Stimulated activated CD4-positive, alpha-beta T cell treated with anti-CD3 and anti-CD28 coated beads, TNF-alpha, amount 100 ng/mL, for 24 hours (primary cell): ENCODE measurements at places on chromosomes 2 and 18.

DNA sequence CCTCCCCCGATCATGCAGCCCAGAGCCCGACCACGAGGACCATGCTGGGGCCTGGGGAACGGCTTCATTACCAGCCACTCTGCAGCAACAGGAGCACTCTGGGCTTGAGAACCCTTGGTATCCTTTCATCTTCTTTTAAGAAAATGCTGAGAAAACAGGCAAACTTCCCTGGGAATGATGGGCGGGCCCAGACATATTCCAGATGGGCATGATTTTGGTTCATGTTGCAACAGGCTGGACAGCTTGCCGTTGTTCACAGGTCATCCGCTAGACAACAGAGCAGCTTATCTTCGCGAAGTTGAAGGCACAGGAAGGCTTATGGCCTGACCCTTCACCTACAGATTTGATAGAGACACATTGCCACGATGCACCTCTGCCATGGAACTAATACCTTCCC lies 121.0 kb downstream of the KLHL29 start:
- no peak for DNase-seq

DNA sequence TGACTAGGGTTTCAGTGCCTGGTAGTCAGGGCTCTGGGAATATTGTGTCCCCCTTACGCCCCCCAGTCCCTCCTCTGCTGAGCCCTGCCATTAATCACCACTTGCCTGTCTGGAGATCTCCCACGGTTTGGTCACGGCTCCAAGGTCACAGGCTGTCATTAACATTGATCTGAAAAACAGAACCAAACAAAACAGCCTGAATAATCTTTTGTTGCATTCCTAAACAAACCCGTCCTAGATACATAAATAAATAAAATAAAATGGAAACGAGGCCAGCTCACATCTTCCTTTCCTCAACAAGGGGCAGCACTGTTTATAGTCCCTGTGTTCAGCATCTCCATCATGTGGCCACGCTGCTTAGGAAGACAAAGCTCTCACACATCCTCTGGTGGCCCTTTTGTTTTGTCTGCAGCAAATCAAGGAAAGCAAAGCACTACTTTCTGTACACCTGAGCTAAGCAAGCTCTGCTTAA lies 282.8 kb downstream of the AGPS start:
- no peak for DNase-seq

DNA sequence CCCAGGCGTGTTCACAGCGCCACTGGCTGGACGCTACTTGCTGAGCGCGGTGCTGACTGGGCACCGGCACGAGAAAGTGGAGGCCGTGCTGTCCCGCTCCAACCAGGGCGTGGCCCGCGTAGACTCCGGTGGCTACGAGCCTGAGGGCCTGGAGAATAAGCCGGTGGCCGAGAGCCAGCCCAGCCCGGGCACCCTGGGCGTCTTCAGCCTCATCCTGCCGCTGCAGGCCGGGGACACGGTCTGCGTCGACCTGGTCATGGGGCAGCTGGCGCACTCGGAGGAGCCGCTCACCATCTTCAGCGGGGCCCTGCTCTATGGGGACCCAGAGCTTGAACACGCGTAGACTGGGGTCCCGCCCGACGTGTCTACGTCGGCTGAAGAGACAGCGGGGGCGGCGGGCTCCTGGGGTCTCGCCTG lies 891 bp upstream of the KHK start:
- no peak for DNase-seq

DNA sequence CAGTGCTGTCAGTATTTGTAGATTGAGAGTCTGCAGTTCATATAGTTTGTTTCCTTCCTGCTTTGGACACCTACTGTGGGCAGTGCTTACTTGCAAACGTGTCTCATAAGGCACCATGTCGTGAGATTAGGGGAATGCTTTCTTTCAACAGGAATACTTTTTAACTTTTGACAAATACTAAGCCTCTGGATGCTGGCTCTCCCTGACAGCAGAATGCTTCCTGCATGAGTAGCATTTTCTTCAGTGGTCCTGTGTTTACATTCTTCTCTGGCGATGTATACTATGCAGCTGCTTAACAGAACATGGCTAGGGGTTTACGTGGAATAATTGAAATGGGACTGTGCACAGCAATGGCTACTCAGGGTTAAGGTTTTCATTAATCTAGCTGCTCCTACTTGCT lies 807.5 kb downstream of the MBD2 start:
- DNase-seq = no peak

DNA sequence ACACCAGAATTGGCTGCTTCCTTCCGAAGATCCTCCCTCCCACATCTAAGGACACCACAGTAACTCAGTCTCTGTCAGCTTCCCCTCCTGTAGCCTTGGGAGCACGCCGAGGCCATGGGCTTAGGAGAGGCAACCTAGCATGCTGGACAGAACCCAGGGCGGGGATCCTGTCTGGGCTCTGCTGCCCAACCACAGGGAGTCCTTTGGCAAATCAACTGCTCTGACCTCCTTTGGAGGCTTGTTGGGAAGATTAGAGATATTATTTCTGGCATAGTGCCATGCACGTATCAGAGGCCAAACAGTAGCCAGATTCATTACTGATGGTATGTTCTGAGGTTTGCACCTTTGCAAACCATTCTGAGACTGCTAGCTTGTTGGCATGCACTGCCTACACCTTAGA lies 262.7 kb upstream of the EPAS1 start:
- no peak for DNase-seq

DNA sequence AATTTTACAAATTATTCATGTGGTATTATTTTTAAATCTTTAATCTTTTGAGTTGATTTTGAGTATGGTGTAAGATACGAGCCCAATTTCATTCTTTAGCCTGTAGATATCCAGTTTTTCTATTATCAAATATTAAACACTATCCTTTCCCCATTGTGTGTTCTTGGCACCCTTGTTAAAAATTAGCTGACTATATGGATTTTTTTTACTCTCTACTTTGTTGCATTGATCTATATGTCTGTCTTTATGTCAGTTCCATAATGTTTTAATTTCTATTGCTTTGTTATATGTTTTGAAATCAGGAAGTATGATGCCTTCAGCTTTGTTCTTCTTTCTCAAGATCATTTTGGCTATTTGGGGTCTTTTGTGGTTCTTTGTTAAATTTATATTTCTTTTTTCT lies 80.9 kb upstream of the ZNF804A start:
- DNase-seq = no peak

DNA sequence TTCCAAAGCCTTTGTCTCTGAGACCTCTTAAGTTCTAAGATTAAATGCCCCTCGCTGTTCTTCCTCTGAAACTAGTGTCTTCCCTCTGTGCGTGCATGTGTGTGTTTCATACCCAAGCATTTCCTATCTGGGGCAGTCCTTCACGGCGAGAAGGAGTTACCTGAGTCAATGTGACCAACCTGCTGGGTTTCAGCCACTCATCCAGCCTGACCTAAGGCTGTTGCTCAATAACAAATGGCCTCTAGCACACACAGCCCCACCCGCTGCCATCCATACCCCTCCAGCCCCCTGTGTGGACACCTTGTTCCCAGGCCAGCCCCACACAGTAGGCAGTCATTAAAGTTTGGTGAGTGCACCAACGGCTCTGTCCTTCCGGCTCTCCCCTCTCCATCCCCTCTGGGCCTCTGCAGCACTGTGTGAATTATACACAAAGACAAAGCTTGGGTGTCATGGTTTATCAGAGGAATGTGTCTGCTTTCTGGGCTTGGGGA lies 53.8 kb upstream of the FOSL2 start:
- no peak for DNase-seq

DNA sequence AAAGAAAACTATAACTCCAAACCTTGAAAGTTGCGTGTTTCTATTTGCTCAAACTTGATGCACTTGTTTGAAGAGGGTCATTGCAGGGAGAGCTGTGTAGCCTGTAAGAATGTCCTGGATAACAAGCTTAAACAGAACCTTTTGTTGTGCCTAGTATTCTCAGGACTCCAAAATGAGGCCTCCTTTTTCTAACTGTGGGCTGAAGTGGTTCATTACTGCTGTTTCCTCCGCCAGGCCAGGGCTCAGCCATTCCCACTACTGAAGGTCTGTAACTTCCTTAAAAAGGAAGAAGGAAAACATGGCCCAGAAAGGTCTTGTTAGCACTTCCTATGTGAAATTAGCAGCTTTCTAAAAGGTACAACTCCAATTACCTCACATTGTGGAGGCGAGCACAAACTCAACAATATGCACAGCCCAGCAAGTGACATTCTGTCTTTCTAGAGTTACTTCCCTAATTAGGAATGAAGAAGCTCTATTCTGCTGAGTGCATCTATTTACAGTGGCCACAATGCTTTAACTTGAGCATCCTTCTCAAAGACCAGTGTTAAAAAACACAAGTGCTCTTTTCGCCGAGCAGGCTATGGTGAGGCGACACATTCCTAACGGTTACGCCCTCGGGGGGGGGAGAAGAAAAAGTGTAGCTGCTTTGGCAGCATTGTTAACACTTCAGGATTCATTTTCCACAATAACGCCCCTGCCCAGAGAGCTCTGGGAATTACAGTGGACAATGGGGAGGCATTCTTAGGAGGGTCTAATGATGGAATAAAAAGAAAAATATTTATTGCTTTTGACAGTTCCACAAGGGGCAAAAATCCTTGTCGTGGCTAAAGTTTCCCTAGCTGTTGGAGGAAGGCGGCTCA lies 136.9 kb upstream of the SIX3 start:
- no peak for DNase-seq

DNA sequence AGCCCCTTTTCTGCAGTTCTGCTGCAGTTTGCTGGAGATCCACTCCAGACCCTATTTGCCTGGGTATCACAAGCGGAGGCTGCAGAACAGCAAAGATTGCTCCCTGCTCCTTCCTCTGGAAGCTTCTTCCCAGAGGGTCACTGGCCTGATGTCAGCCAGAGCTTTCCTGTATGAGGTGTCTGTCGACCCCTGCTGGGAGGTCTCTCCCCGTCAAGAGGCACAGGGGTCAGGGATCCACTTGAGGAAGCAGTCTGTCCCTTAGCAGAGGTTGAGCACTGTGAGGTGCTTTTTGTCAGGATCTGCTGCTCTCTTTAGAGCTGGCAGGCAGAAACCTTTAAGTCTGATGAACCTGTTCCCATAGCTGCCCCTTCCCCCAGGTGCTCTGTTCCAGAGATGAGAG lies 42.0 kb upstream of the MYL1 start:
- DNase-seq = no peak

GRCh38 chr2:123015186-123015585 lies 1009.9 kb upstream of the CNTNAP5 start:
- DNase-seq = no peak

- DNase-seq = no peak
Observed at GRCh38 chr2:161954103-161954502, 119.9 kb downstream of the DPP4 start.

- no peak for DNase-seq
Observed at GRCh38 chr18:902229-902628, 2.4 kb upstream of the ADCYAP1 start.

GRCh38 chr18:62438018-62438329 lies 84.9 kb upstream of the ZCCHC2 start:
- no peak for DNase-seq

- DNase-seq = no peak
Observed at GRCh38 chr2:25178976-25179375, 10.6 kb upstream of the POMC start.

DNA sequence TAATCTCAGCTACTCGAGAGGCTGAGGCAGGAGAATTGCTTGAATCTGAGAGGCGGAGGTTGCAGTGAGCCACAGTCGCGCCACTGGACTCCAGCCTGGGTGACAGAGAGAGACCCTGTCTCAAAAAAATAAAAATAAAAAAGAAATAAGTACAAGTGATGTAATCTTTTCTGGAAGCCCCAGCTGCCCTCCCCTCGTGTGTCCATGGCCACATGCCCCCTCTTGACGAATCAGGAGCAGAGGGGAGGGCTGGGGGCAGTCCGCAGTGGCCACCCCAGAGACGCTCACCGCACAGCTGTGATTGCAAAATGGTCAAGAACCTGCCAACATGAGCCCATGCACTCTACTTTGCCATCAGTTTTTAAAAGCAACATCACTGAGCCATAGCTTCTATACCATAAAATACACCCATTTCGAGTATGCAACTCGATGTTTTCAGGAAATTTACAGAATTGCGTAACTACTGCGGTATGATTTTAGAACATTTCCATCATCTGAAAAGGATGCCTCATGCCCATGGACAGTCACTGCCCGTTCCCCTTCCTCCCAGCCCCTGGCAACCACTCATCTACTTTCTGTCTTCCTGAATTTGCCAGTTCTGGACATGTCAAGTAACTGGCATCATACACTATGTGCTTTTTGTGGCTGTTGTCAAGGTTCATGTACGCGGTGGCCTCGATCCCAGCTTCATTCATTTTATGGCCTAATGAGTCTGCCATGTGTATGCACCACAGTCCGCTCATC lies 88.1 kb downstream of the NDUFA10 start:
- DNase-seq = no peak

DNA sequence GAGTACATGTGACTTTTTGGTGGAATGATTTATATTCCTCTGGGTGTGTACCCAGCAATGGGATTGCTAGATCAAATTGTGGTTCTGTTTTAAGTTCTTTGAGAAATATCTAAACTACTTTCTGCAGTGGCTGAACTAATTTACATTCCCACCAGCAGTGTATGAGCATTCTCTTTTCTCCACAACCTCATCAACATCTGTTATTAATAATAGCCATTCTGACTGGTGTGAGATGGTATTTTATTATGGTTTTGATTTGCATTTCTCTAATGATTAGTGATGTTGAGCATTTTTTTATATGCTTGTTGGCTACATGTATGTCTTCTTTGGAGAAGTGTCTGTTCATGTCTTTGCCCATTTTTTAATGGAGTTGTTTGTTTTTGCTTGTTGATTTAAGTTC lies 267.4 kb upstream of the NT5C1B start:
- DNase-seq = no peak

GRCh38 chr2:50582164-50582563 lies 449.8 kb downstream of the NRXN1 start:
- no peak for DNase-seq

DNA sequence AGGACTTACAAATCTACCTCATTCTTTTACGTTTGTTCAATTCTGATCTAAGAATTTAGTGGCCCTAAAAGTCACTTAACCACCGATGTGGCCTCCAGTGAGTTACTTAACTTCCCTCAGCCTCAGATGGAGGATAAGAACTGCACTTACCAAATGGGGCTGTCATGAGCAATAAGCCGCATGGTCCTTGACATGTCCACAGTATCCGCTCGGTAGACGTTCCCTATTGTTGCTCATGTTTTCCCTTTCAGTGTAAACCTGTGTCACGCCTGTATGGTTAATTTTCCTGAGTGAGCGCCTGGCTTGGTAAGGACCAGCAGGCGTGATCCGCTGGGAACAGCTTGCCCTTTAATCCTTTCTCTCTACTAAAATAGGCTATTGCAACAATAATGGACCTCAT lies 20.3 kb downstream of the SEC11C start:
- no peak for DNase-seq

GRCh38 chr18:35888329-35888728 lies 84.2 kb upstream of the RMP24 start:
- no peak for DNase-seq

DNA sequence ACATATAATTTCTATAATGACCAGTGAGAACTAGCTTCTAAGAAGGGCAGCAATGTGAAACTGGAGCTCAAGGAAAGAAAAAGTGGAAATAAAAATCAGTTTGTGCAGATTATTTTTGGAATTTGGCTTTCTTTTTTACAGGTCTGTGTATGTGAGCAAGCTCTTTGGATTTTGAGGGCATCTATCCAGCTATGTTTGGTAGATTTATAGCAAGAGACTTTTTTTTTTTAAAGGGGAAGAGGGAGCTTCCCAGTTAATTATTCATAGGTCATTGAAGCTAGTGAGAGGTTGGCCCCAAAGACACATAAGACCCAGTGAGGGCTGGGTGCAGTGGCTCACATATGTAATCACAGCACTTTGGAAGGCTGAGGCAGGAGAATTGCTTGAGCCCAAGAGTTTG lies 24.0 kb upstream of the COLEC12 start:
- DNase-seq = no peak
